ENCODE measurements at places on chromosomes 5 and 9.

- DNase-seq = peak; percentile 6
These were observed 32.0 kb upstream of the DHFR start for GRCh38 chr5:80686757-80687156.

- DNase-seq = peak; percentile 80
These were observed 5.8 kb upstream of the PSMB7 start for GRCh38 chr9:124420991-124421543.

GRCh38 chr5:141533897-141534296 is 45.0 kb downstream of the PCDHGC5 start:
- no peak for DNase-seq

DNA sequence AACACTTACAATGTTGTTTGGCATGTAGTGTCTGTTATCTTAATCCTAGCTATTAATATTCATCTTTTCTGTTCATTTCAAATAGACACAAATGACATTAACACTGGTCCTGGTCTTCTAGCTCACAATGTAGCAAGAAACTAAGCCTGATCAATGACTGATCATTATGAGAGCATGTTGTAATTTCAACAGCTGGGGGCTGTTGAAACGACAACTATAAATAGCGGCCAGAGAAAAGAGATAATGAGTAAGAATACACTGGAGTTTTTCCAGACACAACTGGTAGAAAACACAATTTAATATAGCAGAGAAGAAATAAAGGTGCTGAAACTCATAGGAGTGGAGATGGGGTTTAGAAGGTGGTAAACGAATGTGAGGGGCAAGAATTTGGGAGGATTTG is 89.2 kb downstream of the HTR4 start:
- no peak for DNase-seq

- DNase-seq = no peak
These were observed 128.1 kb downstream of the STARD4 start for GRCh38 chr5:111384220-111384619.
